Skeletal muscle cell (primary cell): ENCODE measurements at places on chromosomes 3 and 15.

DNA sequence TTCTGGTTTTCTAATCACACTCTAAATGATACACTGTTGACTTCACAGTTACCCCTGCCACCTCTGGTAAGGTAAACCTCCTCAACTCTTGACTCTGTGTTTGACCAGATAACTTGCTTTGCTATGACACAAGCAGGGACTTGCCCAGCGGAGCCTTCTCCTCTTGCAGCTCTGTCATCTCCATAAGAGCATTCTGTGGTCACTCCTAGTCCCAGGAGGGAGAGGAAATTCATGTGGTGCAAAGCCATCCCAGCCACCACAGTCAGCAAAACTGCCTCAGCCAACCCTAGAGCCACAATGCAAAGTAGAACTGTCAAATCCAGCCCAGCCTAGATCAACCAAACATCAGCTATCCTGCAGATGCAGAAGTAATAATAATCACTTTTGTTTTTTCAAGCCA, 144.7 kb upstream of the GADL1 start:
- DNase-seq = no peak

DNA sequence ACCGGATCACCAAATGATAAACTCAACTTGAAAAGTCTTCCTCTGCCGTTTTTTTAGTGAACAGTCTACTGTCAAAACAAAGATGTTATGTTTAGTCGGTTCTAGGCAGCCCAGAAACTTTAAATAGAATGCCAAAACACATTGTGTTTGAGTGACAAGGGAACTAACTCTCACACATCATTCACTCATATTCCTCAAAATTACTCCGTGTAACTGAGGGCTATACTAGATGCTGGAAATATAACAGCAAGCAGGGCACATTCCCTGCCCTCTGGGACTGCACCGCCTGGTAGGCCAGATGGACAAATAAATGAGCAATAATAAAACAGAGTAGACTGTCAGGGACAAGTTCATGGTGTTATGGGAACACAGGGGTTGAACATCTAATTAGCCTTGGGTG, 251.4 kb downstream of the MAGI1 start:
- no peak for DNase-seq

GRCh38 chr15:82572311-82572710, 32.1 kb upstream of the RPS17 start:
- DNase-seq = no peak

GRCh38 chr3:31377045-31377642, 155.6 kb upstream of the STT3B start:
- no peak for DNase-seq

DNA sequence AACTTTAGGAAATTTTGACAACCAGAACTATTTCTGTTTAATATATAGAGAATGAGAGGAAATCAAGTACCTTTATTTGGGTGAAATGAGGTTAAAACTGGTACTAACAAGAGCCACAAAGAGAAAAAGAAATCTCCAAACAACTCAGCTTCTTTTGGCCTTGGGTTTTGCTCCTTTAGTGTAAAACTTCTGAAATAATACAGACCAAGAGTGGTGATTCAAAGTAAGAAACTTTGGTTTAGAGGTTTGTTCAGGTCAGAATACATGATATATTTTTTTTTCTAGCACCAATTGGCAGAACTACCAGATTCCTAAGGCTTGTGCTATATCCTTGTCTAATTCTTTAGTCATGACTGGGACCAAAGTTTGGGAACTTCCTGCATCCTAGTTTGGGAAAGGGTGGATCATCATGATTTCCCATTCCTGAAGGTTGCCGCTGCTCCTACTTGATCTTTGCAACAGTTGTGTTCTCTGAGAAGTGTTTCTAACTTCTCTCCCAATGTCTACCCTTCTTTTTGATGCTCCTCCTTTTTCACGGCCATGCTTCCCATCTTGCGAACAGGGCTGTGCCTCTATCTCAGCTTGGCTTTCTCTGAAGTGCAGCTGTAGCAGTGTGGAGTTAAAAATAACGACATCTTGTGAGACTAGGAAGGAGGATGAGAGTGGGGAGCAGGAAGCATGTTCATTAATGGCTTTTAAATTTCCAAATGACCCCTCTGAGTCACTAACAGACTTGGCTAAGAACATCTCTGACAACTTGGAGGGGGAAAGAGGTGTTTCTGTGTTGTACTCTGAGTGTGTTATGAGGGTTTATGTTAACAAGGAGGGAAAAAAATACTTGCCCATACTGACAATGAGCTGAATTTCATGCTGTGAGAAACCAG, 87.7 kb downstream of the KCNAB1 start:
- DNase-seq = peak; percentile 39

DNA sequence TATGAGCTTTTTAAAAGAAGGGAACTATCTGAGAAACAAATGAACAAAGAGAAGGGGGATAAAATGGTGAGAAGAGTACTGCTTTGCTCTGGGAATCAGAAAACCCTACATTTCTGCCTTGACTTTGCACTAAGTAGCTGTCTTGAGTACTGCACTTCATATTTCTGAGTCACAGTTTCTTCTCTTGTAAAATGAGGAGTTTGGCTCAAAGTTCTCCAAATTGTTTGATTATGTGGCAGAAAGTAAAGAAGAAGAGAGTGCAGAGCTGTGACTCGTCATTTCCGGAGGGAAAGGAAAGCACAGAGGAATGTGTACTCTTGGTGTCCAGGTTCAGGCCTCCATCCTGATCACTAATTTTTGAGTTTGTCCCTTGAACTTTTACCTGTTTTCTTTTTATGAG, 54.7 kb downstream of the TP63 start:
- no peak for DNase-seq

DNA sequence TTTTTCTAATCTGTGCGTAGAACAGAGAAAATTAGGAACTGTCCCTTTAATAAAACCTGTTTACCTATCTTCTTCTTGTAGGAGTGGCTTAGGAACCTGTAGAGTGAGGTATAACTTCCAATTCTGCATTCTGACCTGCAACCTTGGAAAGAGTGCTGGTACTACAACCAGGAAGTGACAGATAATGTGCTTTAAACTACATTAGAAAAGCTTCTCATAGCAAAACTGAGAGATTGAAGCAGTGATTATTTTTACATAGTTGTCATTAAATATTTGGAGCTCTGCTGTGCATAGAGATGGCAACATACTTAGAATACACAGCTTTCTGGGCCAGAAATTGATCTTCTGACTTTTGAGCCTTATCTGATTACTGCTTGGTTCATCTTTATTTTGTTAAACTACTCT, 50.4 kb upstream of the ZDHHC23 start:
- no peak for DNase-seq

DNA sequence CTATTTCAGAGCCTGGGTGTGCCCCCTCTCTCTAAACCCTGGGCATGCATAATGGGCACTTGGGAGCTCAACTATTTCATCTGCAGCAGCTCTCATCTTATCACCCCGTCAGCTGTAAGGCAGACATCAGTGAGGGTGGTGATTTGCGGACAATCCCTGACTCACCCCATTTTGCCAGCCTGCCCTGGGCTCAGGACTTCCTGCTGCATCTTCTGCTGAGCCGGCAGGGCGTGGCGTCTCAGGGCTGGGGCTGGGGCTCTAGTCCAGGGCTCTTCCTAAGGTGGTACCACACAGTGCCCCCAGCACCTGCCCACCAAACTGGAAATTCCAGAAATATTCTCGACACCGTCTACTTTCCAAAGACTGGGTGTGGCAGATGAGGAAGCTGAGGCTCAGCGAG, 925 bp upstream of the PSTPIP1 start:
- DNase-seq = no peak

GRCh38 chr15:40829115-40829514, 607 bp upstream of the PPP1R14D start:
- no peak for DNase-seq

DNA sequence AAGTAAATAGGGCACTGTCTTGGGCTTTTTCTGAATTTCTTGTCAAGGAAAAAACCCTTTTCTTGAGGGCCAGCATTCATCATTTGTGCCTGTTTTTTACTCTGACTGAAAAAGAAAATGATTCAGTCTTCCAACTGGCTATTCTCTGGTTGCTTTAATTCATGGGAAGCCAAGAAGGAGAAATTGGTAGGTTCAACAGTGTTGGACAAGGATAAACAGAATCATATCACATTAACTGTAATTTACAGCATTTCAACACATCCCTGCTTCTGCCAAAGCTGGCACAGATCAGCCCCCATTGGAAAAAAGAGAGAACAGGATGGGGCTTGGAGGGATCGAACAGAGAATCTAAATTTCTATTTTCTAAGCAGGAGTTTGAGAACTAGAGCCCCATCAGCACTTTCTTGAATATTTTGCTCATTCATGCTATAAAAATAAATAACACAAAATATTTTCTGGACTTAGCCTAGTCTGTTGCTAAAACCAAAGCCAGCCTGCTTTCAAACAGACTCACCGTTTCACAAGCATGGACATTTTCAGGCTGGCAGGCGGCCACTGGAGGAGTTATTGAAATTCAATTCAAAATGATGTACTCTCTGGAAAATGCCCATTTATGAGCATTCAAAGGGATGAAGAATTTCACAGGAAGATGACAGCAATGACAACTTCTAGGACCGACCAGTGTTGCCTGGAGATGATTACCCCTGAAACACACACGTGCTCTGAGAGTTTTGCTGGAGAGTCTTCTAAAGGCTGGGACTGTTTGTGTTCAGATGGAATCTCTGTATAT, 181.2 kb downstream of the WNT5A start:
- no peak for DNase-seq

GRCh38 chr3:195395208-195395816, 47.5 kb downstream of the ACAP2 start:
- DNase-seq = no peak

- no peak for DNase-seq
These were observed 63.7 kb downstream of the SSR3 start for GRCh38 chr3:156491192-156491591.

DNA sequence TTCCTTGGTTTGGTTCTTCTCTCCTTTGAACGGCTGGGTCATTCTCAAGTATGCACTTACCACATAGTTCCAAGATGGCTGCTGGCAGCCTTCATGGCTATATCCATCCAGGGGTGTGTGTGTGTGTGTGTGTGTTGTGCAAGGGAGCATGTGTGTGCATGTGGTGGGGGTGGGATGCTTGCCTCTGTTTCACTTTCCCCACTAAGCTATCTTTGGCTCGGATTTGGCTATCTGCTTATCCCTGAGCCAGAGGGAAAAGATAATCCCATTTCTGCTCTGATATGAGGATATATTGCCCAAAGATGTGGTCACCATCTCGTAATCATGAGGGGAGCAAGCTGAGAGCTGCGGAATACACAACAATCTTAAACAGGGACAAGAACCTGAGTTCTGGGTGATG, 26.2 kb downstream of the ANAPC13 start:
- DNase-seq = no peak

DNA sequence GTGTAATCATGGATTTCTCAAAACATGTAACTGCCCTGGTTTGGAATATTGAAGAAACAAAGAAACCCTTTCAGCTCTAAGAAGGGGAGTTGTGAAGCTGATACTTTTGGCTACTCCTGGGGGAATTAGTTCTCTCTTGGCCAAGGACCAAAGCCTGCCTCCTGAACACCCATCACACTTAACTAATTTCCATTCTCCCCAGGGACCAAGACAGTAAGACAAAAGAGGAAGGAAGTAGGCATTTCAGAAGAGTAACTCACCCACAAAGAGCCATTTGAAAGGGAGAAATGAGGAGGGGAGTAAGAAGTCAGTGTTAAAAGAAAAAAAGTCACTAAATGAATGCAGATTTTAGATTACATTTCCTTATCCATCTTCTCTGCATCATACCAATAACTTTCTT, 328.0 kb upstream of the SOX2 start:
- DNase-seq = no peak

- no peak for DNase-seq
These were observed 1390.8 kb downstream of the ZPLD1 start for GRCh38 chr3:103825586-103825985.

- DNase-seq = no peak
These were observed 3.7 kb downstream of the CHRNA3 start for GRCh38 chr15:78617076-78617475.

- no peak for DNase-seq
These were observed 6.1 kb upstream of the EIF2B5 start for GRCh38 chr3:184129012-184129411.

- DNase-seq = no peak
These were observed 25.1 kb downstream of the SYNPR start for GRCh38 chr3:63303238-63303637.

DNA sequence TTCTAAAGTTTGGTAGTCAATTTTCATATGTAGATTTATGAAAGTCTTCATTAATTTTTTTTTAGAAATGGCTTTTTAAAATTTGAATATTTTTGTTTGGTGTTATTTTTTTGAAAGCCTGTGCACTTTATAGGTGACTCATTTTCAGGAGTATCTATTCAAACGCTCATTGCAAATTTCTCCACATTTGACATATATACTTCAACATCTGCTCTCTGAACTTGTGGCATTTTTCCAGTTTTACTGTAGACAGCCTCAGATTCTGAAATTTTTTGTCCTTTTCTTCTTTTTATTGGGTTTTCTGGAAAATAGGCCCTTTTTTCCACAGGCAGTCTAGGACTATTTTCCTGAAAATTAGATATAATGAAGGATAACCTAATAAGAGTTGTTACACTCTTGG, 396.6 kb downstream of the RBMS3 start:
- no peak for DNase-seq

DNA sequence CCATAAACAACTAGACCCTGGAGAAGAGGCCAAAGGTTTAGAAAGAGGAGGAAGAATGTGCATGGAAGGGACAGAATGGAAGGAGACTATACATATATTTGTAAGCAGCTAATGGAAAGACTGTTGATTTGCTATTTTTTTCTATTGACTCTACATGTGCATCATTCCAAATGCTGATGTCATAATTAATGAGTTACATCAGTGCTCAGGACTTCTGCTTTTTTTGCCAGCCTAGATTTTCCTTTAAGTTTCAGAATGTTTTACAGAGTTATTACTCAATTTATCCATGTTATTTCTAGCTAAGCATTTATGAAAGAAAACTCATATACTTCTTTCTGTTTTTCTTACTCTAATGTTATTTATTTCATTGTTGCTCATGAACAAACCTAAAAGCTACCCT, 62.6 kb upstream of the VGLL3 start:
- no peak for DNase-seq

GRCh38 chr3:38036286-38036685, 2.7 kb upstream of the DLEC1 start:
- no peak for DNase-seq

DNA sequence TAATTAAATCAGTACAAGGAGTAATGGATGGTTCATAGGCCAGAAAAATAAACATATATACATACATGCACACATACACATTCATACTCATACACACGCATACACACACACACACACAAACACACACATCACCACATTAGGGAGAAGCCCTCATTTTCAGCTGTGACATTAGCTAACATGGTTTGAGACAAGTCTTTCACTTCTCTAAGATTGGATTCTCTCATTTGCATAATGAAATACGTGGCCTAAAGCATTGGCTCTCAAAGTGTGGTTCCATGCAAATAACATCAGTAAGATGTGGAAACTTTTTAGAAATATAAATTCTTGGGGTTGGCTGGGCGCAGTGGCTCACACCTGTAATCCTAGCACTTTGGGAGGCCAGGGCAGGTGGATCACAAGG, 452.6 kb downstream of the TAFA4 start:
- DNase-seq = no peak
